ENCODE measurements at places on chromosomes 2 and 18. TPM values are rescaled to one million over a fixed set of nuclear protein-coding genes. Genes with fewer than 3 reads are reported as not detected.
A peak's percentile ranks its signal among the peaks of the same experiment; 100 is the strongest.

PARD3B gene
- total RNA-seq: 32.6 TPM

GRCh38 chr2:85804583-85804982, 50.8 kb downstream of the ATOH8 start:
- peak; percentile 5 for DNase-seq
- no peaks in the 10 kb centered on the region for H3K27me3 ChIP-seq
- H3K4me3 ChIP-seq: no peak overlapping the region
- H3K27ac ChIP-seq: no peak overlapping the region
- H3K4me1 ChIP-seq: no peaks in the 10 kb centered on the region

DNA sequence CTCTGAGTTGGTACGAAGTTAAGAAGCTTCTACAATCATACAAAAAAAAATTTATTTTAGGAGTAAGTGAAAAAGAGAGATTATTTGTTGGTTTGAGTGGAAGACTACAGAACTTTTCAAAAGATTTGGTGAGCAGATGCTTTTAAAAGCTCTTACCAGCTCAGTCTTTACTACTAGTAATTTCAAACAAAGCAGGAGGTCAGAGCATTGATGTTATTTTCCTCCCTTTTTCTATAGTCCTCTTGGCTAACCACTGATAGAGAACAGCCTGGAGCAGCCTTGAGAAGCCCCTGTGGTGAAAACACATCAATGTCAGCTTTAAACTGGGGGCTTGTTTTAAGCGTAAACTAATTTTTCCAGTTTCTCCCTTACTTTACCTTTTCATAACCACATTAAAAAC, 559.3 kb upstream of the CDH2 start:
- no peak for DNase-seq
- no peaks in the 10 kb centered on the region for H3K27me3 ChIP-seq
- H3K4me1 ChIP-seq: no peaks in the 10 kb centered on the region
- H3K4me3 ChIP-seq: no peak overlapping the region
- H3K27ac ChIP-seq: no peak overlapping the region

GRCh38 chr2:213757525-213757924, 473.3 kb downstream of the SPAG16 start:
- no peaks in the 10 kb centered on the region for H3K4me1 ChIP-seq
- no peak overlapping the region for H3K4me3 ChIP-seq
- no peak overlapping the region for H3K27ac ChIP-seq
- DNase-seq: no peak
- no peaks in the 10 kb centered on the region for H3K36me3 ChIP-seq

DNA sequence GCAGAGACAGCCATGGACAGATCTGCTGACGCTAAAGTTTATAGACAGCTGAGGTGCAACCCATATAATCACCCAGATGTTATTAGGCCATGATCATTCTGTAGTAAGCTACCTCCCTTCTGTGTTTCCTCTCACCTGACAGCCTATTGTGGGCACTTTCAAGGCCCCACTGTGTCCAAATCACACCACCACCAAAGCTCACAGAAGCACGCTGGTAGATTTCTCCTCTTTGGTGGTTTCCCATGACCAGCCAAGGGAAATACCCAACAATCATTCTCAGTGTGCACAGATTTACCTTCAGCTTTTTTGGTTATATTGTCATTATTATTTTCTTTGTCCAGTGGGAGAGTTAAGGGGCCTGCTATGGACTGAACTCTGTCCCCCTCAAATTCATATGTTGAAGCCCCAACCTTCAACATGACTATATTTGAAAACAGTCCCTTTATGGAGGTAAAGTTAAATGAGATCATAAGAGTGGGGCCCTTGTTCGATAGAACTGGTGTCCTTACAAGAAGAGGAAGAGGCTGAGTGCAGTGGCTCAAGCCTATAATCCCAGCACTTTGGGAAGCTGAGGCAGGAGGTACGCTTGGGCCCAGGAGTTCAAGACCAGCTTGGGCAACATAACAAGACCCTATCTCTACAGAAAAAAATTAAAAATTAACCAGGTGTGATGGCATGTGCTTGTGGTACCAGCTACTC, 74.0 kb upstream of the MSH6 start:
- H3K27me3 ChIP-seq: no peaks in the 10 kb centered on the region
- H3K4me3 ChIP-seq: no peak overlapping the region
- no peak for DNase-seq
- no peak overlapping the region for H3K27ac ChIP-seq
- H3K36me3 ChIP-seq: no peaks in the 10 kb centered on the region
- no peaks in the 10 kb centered on the region for H3K4me1 ChIP-seq

GRCh38 chr18:9663377-9663776, 44.7 kb upstream of the RAB31 start:
- DNase-seq: no peak
- H3K36me3 ChIP-seq: no peaks in the 10 kb centered on the region
- H3K27me3 ChIP-seq: no peaks in the 10 kb centered on the region
- no peaks in the 10 kb centered on the region for H3K4me1 ChIP-seq
- no peak overlapping the region for H3K4me3 ChIP-seq

ASIC4 gene
- total RNA-seq: not detected

CFAP65 gene
- total RNA-seq: 1.5 TPM

GRCh38 chr2:1707771-1708418, 36.4 kb downstream of the PXDN start:
- H3K27ac ChIP-seq: peak overlapping the region; percentile 64
- H3K4me1 ChIP-seq: peaks cover 24% of the 10 kb centered on the region
- DNase-seq: peak; percentile 55
- H3K27me3 ChIP-seq: no peaks in the 10 kb centered on the region

DNA sequence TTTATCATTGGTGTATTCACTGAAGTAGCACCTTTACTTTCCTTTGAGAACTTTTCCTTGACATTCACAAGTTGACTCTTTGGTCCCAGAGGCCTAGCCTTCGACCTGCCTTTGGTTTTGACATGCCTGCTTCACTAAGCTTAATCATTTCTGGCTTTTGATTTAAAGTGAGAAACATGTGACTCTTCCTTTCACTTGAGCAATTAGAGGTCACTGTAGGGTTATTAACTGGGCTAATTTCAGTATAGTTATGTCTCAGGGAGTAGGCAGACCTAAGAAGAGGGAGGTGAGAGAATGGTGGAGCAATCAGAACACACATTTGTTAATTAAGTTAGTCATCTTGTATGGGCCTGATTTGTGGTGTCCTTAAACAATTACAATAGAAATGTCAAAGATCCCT, 1040.7 kb upstream of the SLC39A10 start:
- H3K4me1 ChIP-seq: no peaks in the 10 kb centered on the region
- DNase-seq: no peak
- no peaks in the 10 kb centered on the region for H3K36me3 ChIP-seq
- no peaks in the 10 kb centered on the region for H3K27me3 ChIP-seq
- H3K27ac ChIP-seq: no peak overlapping the region

SERTAD2 gene
- 15.6 TPM for total RNA-seq

GRCh38 chr18:10841203-10841602, 308.2 kb downstream of the PIEZO2 start:
- no peaks in the 10 kb centered on the region for H3K27me3 ChIP-seq
- no peak overlapping the region for H3K4me3 ChIP-seq
- no peak for DNase-seq
- H3K4me1 ChIP-seq: no peaks in the 10 kb centered on the region
- H3K36me3 ChIP-seq: no peaks in the 10 kb centered on the region

Data from transverse colon (tissue), 4 donors.